Mesenchymal stem cell (in vitro differentiated cells and primary cell): ENCODE measurements at places on chromosomes 1 and 21.

- H3K4me3 ChIP-seq, result no peak overlapping the region
- peaks cover 3% of the 10 kb centered on the region for H3K4me1 ChIP-seq
- no peaks in the 10 kb centered on the region for H3K27me3 ChIP-seq
These were observed 11.4 kb downstream of the NEK7 start for GRCh38 chr1:198168227-198168626.

DNA sequence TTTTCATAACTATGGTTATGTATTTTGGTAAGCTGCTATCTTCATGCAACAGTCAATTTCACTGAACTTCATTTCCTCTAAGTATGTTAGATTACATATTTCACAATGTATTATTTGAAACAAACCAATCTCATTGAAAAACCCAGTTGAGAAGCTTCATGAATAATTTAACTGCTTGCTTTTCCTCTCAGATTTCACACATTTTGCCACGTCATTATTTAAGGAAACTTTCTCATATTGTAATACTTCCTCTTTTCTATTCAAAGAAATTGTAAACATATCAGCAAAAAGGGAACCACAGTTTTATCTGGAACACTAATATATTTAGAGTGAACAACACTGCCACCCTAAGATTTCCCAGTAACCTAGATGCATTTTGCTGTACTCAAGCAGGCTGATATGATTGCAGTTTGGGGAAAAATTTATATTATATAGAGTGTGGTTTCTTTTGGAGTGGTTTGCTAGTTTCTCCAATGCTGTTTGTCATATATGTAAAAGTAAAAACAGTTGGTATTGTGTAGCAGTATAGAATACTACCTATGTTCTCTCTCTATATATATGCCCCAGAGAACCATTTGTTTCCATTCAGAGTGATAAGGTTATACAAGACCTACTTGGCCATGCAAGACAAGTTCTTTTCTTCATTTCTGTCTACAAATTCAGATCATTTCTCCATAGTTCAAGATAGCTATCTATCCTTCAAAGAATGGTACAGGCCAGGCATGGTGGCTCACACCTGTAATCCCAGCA is 28.4 kb upstream of the AHCTF1 start:
- H3K27me3 ChIP-seq, result no peaks in the 10 kb centered on the region
- no peak overlapping the region for H3K4me3 ChIP-seq
- H3K4me1 ChIP-seq, result no peaks in the 10 kb centered on the region
- no peaks in the 10 kb centered on the region for H3K36me3 ChIP-seq
- no peak for DNase-seq

DNA sequence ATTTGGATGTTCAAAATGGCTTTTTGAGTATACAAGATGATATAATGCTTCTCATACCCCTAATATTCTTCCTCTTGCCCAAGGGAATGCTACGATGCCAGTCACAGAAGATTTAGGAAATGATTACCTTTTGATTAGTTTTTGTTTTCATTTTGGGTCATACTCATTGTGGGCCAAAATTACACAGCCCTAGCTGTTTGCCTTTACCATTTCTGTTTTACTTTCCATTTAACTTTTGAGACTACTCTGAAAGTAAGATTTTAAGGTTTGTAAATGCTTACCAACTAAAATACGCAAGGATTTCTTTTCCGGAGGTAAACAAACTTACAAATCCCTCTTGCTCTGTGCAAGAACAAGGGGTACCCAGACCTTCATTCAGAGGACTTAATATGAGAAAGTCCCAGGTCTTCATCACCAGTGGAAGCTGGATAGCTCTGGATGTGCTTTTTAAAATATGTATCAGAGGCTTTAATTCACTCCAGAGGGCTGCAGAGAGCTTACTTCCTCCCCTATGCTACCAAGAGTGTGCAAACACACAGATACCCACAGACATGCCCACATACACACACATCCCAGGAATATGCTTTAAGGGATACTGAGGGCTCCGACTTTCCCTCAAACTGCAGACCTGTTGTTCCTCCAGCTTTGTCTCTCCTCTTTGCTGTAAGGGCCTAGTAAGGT is 631.4 kb downstream of the SMYD3 start:
- H3K27ac ChIP-seq, result no peak overlapping the region
- H3K27me3 ChIP-seq, result no peaks in the 10 kb centered on the region
- DNase-seq, result peak; percentile 20
- no peak overlapping the region for H3K4me3 ChIP-seq
- H3K4me1 ChIP-seq, result peaks cover 9% of the 10 kb centered on the region
- no peaks in the 10 kb centered on the region for H3K36me3 ChIP-seq

DNA sequence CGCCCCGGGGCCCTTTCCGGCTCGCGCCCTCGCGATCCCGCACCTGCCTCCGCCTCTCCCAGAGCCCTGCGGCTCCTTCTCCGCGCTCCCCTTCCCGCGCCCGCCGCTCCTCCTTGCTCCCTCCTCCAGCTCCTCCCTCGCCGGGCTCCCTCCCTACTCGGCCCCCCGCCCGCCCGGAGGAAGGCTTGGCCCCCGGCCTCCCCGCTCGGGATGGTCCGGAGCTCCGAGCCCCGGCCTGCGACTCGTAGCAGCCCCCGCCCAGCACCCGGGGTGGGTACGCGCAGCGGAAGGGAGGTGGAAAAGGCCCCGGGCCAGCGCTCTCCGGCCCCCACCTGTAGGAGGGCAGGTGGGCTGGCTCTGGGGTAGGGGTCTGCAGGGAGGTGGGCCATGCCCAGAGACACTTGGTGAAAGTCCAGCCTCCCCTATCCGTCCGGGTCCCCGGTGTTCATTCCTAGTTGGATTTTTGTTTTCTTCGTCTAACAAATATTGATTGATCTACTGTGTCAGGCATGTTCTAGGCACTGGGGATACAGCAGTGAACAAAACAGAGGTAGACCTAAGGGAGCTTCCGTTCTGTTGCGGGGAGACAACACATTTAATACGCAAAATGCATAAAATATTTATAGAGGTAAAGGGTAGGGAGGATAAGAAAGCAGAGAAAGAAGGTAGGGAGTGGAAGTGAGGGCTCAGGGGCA is at the start of gene HTR1D:
Gene HTR1D, minus strand, starts transcription at position 82 of the 695 bp plus-strand sequence. CDS start 23,283 bp downstream, outside the sequence.
- peaks cover 21% of the 10 kb centered on the region for H3K27me3 ChIP-seq
- H3K27ac ChIP-seq, result no peak within 1 kb of the TSS
- peak within 1 kb of the TSS; percentile 53 for H3K4me3 ChIP-seq
- no peaks in the 10 kb centered on the region for H3K36me3 ChIP-seq
- peaks cover 9% of the 10 kb centered on the region for H3K4me1 ChIP-seq

DNA sequence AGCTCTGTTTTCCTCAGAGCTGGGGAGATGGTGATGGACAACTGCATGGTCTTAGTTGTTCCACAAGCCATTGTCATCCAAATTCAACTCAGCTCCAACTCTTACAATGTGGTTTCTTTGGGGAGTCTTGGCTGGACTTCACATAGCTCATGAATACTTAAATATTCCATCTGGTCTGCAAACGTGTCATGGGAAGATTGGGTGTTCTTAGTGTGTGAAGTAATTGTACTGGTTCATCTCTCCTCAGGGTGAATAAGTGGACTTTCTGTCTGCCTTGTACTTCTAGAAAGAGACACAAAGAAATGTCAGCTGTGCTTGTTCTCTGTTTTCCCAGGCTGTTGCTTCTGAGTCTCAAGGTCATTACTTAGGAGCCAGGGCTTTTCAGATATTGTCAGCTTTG is 106.6 kb downstream of the VPS13D start:
- no peak overlapping the region for H3K4me3 ChIP-seq
- H3K36me3 ChIP-seq, result peaks cover 11% of the 10 kb centered on the region
- DNase-seq, result no peak
- no peak overlapping the region for H3K27ac ChIP-seq
- H3K4me1 ChIP-seq, result no peaks in the 10 kb centered on the region
- no peaks in the 10 kb centered on the region for H3K27me3 ChIP-seq

GRCh38 chr1:62588000-62588399 is 9.3 kb upstream of the ANGPTL3 start:
- peaks cover 3% of the 10 kb centered on the region for H3K4me1 ChIP-seq
- peaks cover 50% of the 10 kb centered on the region for H3K36me3 ChIP-seq
- H3K27ac ChIP-seq, result no peak overlapping the region
- no peaks in the 10 kb centered on the region for H3K27me3 ChIP-seq

DNA sequence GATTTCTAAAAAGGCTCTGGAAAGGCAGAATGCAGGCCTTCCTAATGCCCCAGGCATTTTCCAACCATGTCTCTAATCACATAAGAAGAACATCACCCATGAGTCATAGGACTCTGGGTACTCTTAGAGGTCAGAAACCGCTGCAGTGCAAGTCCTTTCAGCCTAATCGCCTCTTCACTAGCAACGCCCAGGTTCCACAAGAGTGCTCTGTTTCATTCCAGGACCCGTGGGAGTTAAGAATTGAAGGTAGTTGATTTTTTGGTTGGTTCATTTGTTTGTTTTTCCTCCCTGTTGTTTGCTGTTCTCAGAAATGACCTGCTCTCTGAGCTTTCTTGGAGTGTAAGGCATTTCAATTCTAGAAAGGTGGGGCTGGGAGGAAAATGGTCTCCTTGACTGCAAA is 123.2 kb downstream of the NR5A2 start:
- no peak overlapping the region for H3K4me3 ChIP-seq
- peak; percentile 81 for DNase-seq
- no peaks in the 10 kb centered on the region for H3K27me3 ChIP-seq
- no peaks in the 10 kb centered on the region for H3K36me3 ChIP-seq
- H3K27ac ChIP-seq, result no peak overlapping the region

DNA sequence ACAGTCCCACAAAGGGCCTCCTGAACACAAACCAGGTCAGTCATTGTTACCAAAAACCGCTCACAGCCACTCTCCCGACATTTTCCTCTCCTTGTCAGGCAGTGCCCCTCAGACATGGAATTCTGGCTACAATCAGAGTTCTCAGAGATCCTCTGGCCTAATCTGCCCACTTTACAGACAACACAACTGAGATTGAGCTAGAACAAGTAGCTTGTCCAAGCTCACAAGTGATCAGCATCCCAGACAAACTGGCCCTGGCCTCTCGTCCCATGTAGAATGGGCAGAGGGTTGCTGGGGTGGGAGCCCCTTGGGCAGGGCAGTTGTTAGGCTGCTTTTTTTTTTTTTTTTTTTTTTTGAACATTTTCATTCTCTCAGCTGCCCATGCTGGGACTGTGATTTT is 57.2 kb downstream of the KCNN3 start:
- no peaks in the 10 kb centered on the region for H3K36me3 ChIP-seq
- no peak overlapping the region for H3K4me3 ChIP-seq
- peaks cover 64% of the 10 kb centered on the region for H3K27me3 ChIP-seq
- H3K27ac ChIP-seq, result no peak overlapping the region
- DNase-seq, result no peak

DNA sequence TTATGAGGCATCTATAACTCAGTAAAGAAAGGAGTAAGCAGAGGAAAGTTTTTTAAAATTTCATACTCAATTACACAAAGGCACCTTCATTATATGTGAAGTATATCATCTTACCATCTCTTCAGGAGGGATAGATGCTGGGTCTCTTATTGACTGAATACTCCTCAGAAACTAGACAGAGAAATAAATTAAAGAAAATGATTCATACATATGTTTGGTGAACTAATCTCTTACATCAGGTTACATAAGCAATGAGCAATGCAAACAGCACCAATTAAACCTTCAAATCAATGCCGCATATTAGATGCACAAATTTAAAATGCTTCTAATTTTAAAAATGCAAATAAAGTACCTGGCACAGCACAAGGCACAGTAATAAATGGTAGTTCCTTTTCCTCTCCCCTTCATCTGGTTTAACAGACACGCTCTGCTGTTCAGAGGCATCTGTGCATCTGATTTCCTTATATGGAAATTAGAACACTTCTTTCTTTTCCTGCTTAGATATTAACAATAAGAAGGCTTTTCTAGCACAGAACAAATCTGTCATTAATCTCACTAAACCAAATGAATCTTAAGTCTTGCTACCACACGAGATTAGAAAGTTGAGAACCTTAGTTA is 20.0 kb downstream of the SCYL3 start:
- H3K4me3 ChIP-seq, result no peak overlapping the region
- peak; percentile 27 for DNase-seq
- no peaks in the 10 kb centered on the region for H3K4me1 ChIP-seq
- H3K27me3 ChIP-seq, result no peaks in the 10 kb centered on the region

- H3K36me3 ChIP-seq, result no peaks in the 10 kb centered on the region
- no peak overlapping the region for H3K4me3 ChIP-seq
- no peaks in the 10 kb centered on the region for H3K27me3 ChIP-seq
- no peak overlapping the region for H3K27ac ChIP-seq
These were observed 261.9 kb downstream of the HLX start for GRCh38 chr1:221141096-221141495.

- DNase-seq, result no peak
- H3K27me3 ChIP-seq, result no peaks in the 10 kb centered on the region
- H3K27ac ChIP-seq, result no peak overlapping the region
- no peak overlapping the region for H3K4me3 ChIP-seq
These were observed 69.2 kb upstream of the MAGI3 start for GRCh38 chr1:113320972-113321680.

GRCh38 chr1:166116026-166116425 is 50.8 kb downstream of the FAM78B start:
- H3K27ac ChIP-seq, result no peak overlapping the region
- no peaks in the 10 kb centered on the region for H3K27me3 ChIP-seq
- H3K4me3 ChIP-seq, result no peak overlapping the region

- no peak overlapping the region for H3K4me3 ChIP-seq
- H3K27ac ChIP-seq, result no peak overlapping the region
- DNase-seq, result no peak
- H3K27me3 ChIP-seq, result no peaks in the 10 kb centered on the region
These were observed 11.4 kb upstream of the CAMSAP2 start for GRCh38 chr1:200727257-200727656.

DNA sequence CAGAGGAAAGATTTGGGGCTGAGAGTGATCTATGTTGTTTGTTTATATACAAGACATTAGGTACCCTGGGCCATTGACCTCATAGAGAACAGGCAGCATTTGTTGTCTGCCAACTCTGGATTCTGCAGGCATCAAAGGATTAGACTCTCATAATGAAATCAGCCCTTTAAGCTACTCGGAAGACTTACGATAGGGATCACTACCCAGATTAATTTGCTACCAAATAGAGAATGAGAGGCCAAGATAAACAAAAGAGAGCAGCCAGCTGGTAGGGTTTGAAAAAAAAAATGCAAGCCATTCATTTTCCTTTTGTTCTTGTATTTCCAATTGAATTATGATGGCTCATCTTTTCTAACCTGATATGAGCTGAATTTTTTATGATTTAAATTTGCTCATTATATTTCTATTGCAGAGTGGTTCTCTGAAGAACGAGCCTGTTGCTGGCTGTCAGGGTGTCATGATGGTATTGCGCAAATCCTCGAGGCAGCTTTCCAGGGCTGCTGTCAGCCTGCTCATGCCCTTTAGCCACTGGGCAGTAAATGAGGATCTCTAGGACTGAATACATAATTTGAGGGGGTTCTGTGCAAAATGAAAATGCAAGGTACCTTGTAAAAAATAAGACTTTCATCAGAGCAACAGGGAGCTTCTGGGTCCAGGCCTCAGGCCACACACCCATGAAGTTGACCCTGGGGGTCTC is 116.4 kb upstream of the KCNJ15 start:
- no peaks in the 10 kb centered on the region for H3K27me3 ChIP-seq
- DNase-seq, result peak; percentile 71
- H3K4me3 ChIP-seq, result no peak overlapping the region
- H3K27ac ChIP-seq, result peak overlapping the region; percentile 28
- H3K4me1 ChIP-seq, result peaks cover 3% of the 10 kb centered on the region

DNA sequence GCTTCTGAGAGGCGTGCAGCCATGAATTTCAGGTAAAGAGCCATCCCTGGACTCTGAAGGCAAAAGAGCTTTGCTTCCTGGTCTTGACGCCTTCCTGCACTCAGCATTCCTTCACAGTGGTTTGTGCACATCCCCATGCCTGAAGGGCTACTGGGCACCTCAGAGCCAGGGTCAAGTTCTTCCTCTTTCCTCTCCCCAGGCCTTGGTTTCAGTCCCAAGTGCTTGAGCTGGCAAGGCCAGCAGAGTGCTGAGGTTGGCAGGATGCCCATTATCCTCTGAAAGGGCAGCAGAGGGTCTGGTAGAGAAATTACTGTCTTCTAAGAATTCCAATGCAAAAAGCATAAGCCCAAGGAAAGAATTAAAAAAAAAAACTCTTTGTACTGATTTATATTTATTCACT is 1064.9 kb downstream of the TTLL7 start:
- no peak overlapping the region for H3K4me3 ChIP-seq
- H3K27me3 ChIP-seq, result no peaks in the 10 kb centered on the region
- peak; percentile 19 for DNase-seq
